Common myeloid progenitor, CD34-positive (primary cell): ENCODE measurements at places on chromosomes 7 and 10.

DNA sequence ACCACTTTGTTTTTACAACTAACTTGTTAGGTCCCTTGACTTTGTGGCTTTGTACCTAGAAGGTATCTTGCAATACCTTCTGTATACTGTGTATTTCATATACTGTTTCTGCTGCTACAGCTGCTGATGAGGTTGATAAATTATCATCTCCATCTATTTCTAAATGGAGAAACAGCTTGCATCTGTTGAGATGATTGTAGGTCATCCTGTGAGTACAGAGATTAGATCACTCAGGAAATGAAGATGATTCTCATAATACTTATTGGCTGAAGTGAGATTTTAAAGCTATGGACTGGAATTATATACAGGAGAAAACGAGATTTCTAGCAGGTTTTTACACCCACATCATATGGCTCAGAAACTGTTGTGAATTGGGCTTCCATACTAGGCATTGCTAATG lies 280.5 kb downstream of the KCND2 start:
- DNase-seq, result no peak

DNA sequence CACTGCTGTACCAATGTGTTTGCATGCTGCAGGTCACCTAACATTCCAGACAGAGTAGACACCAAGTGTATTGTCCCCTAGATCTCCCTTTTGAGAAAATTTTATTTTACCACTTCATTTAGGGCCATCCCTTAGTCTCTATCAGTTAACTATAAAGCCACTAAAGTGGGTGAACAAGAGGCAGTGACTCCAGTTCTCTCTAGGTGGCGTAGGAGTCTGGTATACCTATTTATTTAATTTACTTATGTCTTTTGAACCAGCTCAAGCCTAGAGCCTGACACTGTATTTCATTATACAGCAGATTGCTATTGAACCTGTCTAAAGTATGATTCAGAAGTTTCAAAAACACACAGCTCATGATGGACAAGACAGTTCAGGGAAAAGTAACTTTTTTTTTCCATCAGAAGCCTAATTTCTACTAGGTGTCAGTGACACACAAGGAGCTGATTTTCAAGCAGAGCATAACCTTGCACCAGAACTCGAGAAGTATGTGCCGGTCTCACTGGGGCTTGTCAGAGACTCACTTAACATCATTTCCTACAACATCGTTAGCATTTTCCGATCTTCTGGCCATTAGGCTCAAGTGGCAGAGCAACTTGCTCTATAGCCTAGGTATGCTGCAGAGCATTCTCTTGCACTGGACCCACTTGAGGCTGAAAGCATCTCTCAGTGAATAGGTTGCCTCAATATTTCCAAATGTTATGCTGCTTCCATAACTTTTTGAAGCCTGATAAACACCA lies 175.4 kb downstream of the CDC14C start:
- DNase-seq, result no peak

- no peak for DNase-seq
Observed at GRCh38 chr7:93530701-93531100, 43.8 kb downstream of the CALCR start.

GRCh38 chr10:106338486-106338885 lies 826.0 kb downstream of the SORCS1 start:
- DNase-seq, result no peak

- peak; percentile 23 for DNase-seq
Observed at GRCh38 chr10:24992512-24993133, 23.3 kb downstream of the ENKUR start.

DNA sequence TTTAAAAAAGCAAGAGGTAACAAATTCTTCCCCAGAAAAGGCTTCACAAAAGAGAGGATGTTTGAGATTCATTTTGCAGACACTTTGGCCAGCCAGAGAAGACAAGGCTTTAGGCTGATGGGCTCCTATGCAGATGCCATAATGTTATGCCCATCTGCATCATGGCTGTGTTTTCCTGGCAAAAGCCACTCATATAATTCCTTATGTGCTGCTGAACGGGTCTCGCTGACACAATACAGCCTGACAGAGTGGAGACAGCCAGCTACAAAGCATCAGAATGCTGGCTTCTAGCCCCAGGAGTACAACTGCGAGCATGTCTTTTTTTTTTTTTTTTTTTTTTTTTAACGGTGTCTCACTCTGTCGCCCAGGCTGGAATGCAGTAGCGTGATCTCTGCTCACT lies 1157.4 kb upstream of the AUTS2 start:
- DNase-seq, result peak; percentile 10

DNA sequence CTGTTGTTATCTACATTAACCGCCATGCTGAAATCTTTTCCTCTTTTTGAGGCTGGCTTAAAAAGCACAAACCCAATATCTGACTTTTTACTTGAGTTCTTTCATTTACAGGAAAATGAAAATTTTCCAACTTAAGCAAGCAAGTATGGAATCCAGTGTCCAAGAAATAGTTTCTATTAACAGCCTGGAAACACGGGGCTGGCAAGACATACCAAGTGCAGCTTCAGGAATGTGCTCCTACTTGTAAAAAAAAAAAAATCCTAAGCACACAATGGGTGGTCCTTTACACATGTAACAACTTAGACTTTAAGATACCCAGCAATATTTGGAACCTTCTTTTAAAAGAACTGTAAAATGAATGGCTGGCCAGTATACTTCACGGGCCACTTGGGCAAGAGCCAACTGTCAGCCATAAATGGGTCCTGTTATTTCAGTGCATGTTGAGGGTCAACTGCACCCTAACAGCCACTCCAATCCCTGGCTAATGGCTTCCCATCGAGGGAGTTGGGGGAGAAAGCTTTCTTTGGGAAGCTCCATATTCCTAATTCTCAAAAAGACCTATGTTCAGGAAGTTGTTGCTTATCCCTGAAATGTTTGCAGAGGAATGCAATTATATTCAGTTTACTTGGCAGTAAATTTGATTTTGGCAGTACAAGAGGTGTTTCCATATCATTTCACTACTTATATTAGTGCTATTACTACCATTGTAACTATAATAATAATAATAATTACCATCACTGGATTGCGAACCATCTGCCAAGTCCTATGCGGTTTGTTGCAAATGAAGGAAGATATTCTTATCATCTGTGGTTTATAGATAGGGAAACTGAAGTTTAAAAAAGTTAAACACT lies 236.4 kb upstream of the TMEM72 start:
- DNase-seq, result no peak

GRCh38 chr10:1448252-1448930 lies 288.9 kb downstream of the ADARB2 start:
- no peak for DNase-seq

DNA sequence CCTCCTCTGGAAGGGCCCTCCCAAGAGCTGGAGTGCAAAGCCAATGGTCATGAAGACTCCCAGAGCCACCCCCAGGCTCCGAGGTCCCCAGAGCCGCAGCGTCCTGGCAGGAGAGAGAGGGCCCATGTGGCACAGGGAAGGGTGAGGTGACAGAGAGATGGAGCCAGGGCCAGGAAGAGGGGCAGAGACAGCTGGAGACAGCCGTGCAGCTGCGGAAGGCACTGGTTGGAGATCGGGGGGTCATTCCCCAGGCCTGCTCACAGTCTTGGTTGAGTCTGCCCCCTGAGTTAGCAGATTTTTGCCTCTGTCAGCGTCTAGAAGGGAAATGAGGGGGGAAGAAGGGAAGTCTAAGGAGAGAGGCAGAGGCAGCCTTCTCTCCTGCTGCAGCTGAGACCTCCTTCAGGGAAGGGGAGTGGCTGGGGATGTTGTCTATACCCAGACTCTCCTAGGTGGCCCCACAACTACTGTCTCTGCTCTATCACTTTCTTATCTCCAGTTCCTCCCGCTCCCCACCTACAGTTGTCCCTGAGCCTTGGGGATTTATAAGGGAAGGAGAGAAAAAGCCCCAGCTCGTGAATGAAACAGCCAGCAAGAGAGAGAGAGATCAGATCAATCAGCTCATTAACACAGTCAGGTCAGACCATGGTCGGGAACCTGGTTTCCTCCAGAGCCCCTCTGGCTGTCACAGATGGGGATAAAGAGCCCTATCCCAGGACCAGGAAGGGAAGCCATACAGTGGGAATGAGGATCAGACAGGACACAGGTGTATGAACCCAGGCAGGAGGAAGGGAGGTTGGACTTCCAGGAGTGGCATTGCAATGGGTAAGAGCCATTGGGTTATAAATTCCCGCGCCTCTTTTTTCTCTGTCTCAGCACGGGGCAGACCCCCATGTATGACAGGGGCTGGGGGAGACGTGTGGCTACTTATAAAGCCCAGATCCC lies 1.2 kb downstream of the GAL3ST4 start:
- DNase-seq, result peak; percentile 23

DNA sequence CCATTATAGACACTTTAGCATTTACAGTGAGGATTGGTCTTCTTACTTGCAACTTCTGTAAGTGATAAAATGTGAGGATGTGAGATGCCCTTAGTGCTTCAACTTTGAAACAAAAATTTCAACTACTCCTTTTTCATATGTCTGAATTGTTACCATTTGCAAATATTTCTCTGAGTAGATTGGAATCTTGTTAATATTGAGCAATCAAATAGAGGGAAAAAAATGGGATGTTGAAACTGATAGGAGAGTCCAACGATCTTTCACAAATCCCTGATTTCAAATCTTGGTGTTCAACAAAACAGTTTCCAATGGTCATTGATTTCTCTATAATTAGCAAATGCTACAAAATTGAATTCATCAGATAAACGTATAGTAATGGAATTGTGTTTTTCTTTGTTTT lies 5.5 kb upstream of the SNX10 start:
- no peak for DNase-seq

DNA sequence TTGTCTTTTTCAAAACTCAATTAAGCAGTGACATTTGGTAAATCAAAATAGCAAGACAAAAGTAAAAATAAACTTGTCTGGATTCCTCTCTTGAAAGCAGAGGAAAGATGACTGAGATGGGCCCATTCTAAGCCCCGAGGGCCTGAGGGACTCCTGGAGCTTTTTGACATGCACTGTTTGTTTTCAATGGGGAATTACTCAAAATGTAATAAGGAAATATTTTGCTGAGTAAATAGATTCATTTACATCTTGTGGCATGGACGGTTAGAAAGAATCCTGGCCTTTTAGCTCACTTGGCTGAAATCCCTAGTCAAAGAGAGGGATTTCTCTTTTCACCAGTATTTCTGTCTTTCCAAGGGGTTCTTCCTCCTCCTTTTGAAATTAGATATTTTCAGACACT lies 108.0 kb downstream of the MKX start:
- DNase-seq, result no peak

DNA sequence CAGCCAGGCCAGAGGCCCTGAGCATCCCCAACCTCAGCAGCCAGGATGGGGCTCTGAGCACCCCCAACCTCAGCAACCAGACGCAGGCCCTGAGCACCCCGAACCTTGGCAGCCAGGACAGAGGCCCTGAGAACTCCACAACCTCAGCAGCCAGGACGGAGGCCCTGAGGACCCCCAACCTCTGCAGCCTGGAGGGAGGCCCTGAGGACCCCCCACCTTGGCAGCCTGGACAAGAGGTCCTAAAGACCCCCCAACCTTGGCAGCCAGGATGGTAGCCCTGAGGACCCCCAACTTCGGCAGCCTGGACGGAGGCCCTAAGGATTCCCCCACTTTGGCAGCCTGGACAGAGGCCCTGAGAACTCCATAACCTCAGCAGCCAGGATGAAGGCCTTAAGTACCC lies 17.0 kb downstream of the RRP12 start:
- no peak for DNase-seq

DNA sequence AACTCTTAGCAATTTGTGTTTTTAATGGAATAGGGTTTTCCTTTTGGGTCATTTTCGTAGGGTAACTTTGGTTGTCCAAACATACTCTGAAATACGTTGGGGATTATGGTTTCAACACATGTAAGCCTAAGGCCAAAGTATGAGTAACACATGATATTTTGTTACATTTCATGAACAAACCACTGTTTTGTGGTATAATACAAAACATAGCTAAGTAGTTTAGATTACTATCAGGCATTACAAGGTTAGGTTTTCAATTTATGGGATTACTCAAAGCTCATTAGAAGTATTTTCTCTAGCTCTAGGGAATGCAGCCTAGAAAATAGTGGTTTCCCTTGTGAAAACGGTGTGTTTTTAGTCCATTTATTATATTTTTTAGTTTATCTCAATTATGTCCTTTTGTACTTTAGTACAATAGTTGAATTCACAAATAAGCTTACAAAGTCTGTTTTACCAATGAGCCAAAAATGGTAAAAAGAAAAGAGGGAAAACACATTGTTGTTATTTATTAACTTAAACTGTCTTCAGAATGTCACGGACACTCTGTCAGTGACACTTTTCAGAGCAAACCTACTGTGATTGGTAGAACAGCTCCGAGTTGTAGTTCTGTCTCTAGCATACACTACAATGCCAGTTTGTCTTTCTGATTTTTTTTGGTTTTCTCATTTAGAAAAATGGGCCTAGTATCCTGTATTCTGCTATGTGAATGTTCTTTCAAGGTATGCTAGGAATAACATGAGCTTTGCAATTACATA lies 473.7 kb downstream of the SUGCT start:
- DNase-seq, result no peak

GRCh38 chr7:158810846-158811245 lies 18.5 kb downstream of the ESYT2 start:
- DNase-seq, result no peak

- DNase-seq, result no peak
Observed at GRCh38 chr7:152663148-152663740, 12.7 kb downstream of the XRCC2 start.

DNA sequence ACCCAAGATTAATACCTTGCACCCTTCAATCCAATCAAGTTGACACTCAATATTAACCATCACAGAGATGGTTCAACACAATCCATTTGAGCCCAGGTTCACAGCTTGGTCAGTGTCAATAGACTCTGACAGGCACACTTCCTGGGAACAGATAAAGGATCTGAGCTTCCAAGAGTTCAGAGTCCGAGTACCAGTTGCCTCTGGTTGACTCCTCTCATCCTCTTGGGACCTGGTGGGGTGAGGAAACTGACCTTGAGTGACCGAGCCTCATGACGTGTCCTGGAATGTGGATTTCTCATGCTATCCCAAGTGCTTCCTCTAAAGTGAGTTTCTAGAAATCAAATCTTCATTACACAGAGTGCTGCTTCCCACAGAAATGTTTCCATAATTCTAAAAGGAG lies 162.0 kb downstream of the CYP26A1 start:
- DNase-seq, result no peak

DNA sequence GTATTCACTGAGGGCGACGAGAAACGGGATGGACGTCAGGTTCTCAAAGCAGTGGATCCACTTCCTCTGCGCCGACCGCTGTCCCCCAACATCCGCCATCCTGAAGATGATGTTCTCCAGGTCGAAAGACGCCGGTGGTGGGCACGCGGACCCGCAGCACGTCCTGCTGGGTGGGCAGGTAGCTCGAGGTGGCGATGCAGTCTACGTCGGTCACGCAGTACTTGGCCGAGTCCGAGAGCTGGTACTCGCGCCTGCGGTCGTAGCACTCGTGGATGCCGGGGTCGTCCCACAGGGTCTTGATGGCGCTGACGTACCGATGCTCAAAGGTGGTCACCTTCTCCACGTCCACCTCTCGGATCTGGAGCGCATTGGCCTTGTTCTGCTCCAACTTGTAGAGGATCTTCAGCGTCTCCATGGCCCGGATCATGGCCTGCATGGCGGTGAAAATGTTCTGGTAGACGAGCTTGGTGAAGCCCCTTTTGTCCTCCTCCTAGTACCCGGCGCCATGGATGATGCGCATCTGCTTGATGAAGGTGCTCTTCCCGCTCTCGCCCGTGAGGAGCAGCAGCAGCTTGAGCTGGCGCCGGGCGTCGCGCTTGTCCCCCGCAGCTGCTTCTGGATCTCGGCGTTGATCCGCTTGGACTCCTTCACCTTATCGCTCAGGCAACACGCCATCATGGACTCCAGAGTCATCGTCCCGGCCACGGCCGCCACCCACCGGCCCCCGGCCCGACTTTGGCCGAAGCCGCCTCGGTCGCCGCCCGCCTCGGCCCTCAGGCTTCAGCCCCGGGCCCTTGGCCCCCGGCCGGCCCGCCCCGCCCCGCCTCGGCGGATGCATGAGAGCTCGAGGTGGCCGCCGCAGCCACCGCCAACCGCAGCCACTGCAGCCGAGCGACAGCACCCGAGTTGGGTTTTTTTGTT lies 122.9 kb upstream of the KCTD7 start:
- DNase-seq, result peak; percentile 80
